ENCODE measurements at places on chromosomes 12 and 14.
A peak's percentile ranks its signal among the peaks of the same experiment; 100 is the strongest.

GRCh38 chr14:94392510-94392935, 4.1 kb upstream of the SERPINA1 start:
- DNase-seq, result no peak

DNA sequence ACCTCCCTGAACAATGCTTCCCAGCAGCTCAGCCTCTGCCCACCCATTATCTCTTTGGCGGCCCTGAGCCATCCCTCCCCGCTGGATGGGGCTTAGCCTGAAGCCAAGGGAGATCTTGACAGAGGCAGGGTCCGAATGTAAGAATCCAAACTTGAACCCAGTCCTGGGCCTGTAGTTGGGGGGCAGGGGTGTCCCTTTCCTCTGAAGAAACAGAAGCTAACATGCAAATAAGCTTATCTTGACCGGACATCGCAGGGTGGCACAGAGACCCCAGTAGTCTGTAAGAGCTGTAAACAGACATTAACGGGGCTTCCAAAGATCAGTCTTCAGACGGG, 6.0 kb downstream of the DLK1 start:
- no peak for DNase-seq

GRCh38 chr12:113260127-113260526, 38.9 kb downstream of the TPCN1 start:
- DNase-seq, result no peak

GRCh38 chr14:101624536-101624935, 63.2 kb downstream of the DIO3 start:
- DNase-seq, result no peak

- no peak for DNase-seq
These were observed 72.5 kb upstream of the DUSP6 start for GRCh38 chr12:89424846-89425245.

DNA sequence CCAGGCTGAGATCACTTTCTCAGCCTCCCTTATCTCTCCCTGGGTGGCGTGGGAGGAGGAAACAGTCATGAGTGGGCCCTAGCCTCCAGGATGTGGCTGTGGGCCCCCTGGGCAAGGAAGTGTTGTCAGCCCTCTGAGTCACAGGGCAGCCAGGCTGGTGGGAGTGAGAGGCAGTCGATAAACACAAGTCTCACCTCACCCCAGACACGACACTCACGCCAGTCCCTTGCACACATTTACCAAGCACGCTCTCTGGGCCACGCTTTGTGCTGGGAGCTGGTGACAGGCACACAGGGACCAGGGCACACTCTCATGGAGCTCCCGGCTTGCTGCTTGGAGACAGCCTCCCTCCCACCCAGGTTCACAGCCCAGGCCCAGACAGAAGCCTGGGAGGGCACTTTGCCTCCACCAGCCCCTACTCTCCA, 1.9 kb upstream of the KRT79 start:
- DNase-seq, result no peak

- no peak for DNase-seq
These were observed 66.3 kb upstream of the PLEKHG3 start for GRCh38 chr14:64637735-64638473.

DNA sequence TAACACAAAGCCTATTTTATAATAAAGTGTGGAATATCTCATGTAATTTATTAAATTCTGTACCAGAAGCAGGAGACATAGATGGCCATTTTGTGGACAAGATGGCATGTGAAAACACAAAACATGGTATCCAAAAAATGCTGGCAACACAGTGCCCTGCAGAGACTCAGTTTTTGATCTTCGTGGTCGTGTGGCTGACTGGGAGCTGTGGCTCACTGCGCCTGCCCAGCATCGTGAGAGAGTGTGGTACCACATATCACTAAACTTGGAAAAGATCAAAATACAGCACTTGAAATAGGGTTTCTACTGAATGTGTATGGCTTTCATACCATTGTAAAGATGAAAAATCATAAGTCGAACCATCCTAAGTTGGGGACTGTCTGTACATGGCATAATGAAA, 43.0 kb upstream of the MANSC4 start:
- no peak for DNase-seq

GRCh38 chr12:58269476-58269875, 328.1 kb downstream of the ATP23 start:
- no peak for DNase-seq

GRCh38 chr12:64706857-64707256, 52.3 kb downstream of the GNS start:
- no peak for DNase-seq

DNA sequence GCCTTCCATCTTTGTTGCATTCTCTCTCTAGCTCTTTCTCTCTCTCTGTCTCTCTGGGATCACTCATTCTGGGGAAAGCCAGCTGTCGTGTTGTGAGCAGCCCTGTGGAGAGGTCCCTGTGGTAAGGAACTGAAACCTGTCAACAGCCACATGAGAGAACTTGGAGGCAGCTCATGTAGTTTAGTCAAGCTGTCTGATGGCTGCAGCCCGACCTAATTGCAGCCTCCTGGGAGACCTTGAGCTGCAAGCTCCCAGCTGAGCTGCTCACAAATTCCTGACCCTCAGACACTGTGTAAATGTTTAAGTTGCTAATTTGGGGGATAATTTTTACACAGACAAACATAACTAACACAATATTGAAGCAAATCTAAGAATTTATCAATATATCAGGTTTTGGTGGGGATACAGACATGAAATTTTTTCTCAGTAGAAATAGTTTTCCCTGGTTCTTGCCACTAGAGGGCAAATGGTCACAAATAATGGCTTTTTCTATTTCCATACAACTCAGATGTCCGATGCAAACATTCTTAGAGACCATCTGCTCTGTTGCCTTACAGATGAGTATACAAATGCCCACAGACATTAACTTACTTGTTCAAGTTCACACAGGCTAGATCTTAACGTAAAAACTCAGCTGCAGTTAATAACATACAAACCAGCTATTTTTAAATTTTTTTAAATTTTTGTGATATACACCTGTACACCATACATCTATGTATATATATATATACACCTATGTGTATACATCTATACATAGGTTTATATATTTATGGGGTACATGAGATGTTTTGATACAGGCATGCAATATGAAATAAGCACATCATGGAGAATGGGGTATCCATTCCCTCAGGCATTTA, 15.5 kb upstream of the KRR1 start:
- DNase-seq, result no peak

DNA sequence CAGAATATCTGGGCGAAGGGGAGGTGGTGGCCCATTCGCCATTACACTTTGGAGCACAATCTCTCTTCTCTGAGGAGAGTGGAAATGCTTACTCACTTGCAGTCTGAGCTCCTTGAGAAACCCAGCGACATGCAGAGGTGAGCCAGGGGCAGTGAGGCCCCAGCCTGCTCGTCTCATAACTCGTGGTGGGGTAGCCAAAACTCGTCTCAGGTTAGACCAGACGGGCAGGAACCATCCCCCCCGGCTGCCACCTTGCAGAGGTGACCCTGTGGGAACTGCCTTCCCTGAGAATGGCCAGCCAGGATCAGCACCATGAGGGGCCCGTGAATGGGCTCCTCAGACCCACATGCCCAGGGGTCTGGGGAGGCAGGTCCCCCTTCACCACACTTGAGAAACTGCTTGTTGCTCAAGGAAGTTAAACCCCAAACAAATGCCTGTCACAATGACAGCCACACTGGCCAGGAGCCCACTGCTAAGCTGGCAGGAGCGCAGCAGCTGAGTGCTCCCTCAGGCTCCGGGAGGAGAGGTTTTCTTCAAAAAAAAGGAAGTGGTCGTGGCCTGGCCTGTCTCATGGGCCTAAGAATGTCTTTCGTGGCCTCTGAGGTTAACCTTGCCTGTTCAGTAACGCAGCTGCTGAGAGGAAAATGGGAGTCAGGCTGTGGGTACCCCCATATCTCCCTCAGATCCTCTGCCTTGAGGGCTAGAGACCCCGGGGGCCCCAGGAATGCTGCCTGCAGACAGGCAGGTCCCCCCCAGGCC, 9.2 kb upstream of the ALDH2 start:
- DNase-seq, result no peak

- peak; percentile 26 for DNase-seq
These were observed 44.0 kb downstream of the EID3 start for GRCh38 chr12:104347374-104348075.

DNA sequence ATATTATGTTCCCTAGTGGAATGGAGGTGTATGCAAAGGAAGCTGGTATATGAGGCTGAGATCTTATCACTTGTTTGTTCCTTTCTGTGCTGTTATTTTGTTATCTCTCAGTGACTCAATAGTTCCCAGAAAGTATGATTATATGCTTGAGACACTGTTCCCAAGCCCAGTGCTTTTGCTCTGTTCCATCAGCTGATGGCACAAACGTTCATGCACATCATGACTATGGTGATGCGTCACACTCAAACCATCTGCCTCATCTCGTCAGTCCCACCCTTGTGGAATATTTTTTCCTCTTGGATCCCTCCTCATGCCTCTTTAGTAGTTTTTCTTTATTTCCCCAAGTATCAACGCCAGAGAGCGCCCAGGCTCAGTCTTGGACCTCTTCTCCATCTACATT, 786.9 kb downstream of the AACS start:
- no peak for DNase-seq

DNA sequence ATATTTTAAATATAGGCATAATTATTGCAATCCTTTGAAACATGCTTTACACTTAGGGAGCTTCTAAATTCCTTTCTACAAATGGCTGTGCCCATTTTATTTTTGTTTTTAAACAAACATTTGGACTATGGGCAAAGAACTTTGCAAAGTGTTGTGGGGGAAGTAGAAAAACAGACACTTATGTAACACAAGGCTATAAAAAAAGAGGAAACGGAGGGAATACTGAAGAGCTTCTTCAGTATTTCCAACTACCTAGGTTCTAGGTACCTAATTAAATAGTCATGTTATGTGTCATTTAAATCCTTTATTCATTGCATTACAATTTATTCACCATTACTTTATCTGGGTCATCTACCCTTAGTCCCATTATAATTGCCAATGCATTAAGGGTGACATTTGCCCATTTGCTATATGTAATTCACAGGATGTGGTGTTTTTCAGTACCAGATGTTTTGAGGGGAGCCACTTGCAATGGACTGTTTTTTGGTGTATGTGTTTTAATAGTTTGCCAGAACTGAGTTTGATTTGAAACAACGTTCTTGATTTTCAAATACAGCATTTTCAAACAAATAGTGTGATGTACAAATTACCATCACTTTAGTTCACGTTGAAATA, 1.5 kb upstream of the MSRB3 start:
- no peak for DNase-seq

DNA sequence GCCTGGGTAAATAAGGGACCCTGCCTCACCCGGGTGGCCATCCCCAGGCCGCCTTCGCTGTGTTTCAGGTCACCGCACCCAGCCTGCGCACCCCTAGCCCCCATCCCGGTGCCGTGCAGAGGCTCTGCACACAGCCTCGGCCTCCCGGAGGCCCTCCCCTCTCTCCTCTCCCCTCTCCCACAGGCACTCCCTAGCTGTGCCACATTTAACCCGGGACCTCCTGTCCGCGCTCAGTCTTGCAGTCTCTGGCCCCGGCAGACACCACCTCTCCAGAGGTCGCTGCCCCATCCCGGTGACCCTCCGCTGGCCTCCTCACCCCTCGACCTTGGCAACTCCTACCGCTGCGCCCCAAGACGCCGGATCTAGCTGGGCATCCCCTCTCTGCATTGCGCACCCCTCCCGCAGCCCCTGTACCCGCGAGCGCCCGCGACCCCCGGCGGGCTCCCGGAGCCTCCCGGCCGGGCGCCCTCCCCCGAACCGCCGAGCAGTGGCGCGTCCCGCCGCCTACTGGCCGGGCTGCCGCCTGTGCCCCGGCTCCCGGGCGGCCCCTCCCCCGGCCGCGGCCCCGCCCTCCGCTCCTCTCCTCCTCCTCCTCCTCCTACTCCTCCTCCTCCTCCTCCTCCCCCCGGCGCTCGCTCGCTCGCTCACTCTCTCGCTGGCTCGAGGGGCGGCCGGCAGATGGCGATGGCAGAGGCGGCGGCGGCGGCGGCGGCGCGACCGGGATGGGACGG, 120.7 kb downstream of the AACS start:
- no peak for DNase-seq

DNA sequence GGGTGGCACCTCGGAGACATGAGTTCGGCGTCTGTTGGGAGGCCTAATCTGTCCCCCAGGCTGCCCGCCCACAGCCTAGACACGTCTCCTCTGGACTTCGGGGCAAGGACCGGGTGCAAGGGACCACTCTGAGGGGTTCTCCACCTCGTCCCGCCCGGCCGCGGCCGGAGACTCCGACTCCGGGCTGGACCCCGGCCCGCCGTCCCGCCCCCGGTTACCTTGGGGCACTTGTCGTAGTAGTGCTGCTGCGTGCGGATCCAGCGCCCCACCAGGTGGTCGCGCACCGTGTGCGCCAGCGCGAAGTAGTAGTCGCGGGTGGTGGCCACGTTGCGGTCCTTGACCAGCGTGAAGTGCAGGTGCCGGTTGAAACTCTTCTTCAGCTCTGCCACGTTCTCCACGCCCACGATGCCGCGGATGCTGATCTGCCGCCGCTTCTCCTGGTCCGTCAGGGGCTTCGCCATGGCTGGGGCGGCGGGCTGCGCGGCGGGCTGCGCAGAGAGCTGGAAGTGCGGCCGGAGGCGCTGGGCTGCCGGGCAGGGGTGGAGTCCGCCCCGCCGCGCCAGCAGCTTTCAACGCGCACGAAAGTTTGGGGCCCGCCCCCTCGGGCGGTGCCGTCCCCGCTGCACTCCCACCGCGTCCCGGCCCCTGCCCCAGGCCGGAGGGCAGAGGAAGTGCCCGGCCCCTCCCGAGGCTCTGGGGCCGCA, at the start of gene PYGL:
PYGL (minus strand) TSS at position 541 of the 704 bp plus-strand sequence; CDS start at position 461, 80 bp downstream.
- no peak for DNase-seq

GRCh38 chr12:68403711-68404110, 71.5 kb upstream of the MDM1 start:
- DNase-seq, result no peak

DNA sequence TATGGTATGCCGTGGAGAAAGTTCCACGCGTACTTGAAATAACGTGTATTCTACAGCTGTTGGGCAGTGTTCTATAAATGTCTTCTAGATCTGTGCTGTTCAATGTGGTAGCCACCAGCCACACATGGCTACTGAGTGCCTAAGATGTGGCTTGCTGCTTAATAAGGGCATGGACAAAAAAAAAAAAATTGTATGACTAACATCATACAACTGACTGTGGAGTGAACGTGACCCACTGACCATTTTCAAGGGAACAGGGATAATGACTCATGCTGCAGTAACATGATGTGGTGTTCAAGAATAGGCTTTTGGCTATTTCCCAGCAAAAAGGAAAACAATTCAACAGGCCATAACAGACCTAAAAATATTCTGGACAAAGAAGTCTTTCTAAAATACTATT, 13.0 kb downstream of the ATG14 start:
- DNase-seq, result peak; percentile 75

DNA sequence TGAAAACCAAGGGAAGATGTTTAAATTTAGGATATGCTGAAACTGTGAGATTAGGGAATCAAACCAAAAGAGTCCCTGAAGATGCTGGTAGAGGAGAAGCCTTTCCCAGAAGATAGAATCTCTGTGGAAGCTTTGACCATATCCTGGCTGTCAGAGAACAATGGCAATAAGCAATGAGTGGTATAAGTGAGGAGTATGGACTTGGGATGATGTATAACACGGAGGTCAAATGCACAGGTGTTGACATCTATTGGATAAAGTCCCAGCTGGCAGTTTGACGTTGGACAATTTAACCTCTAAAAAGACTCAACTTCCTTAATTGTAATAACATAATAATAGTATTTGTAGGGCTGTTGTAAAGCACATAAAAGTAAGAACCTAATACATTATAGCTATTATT, 30.1 kb upstream of the CLEC14A start:
- DNase-seq, result no peak

- no peak for DNase-seq
These were observed 31.2 kb upstream of the PLEKHG6 start for GRCh38 chr12:6279256-6279628.

GRCh38 chr14:22071006-22071405, 397.4 kb upstream of the OR4E1 start:
- DNase-seq, result no peak

GRCh38 chr14:82362452-82362851, 828.8 kb upstream of the SEL1L start:
- no peak for DNase-seq
